ENCODE measurements at places on chromosomes 7 and 10.
A peak's percentile ranks its signal among the peaks of the same experiment; 100 is the strongest.

DNA sequence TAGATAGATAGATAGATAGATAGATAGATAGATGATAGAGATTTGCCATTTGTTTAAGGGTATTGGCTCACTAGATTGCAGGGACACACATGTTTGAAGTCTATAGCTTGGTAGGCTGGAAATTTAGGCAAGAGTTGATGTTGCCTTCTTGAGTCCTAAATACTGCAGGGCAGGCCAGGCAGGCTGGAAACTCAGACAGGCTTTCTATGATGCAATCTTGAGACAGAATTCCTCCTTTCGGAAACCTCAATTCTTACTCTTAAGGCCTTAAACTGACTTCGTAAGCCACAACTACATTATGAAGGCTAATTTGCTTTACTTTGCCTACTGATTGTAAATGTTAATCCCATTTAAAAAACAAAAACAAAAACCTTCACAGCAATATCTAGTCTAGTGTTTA lies 322.9 kb upstream of the AKR1E2 start:
- peak; percentile 7 for DNase-seq

DNA sequence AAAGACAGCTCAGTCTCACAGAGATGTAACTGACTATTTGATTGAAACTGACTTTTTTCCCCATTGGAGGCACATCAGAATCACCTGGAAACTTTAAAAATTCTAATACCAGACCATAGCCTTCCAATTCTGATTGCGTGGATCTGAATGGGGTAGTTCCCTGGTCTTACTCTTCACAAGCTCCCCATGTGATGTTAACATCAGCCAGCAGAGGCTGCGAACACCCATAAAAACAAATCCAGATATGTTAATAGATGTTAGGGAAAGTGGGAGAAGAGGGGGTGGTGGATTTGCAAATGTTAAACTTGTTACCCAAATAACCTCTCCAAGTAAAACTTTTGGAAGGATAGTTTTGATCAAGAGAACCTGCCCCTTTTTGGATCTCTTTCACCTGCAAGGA lies 1133.4 kb downstream of the CNTNAP2 start:
- DNase-seq, result no peak

DNA sequence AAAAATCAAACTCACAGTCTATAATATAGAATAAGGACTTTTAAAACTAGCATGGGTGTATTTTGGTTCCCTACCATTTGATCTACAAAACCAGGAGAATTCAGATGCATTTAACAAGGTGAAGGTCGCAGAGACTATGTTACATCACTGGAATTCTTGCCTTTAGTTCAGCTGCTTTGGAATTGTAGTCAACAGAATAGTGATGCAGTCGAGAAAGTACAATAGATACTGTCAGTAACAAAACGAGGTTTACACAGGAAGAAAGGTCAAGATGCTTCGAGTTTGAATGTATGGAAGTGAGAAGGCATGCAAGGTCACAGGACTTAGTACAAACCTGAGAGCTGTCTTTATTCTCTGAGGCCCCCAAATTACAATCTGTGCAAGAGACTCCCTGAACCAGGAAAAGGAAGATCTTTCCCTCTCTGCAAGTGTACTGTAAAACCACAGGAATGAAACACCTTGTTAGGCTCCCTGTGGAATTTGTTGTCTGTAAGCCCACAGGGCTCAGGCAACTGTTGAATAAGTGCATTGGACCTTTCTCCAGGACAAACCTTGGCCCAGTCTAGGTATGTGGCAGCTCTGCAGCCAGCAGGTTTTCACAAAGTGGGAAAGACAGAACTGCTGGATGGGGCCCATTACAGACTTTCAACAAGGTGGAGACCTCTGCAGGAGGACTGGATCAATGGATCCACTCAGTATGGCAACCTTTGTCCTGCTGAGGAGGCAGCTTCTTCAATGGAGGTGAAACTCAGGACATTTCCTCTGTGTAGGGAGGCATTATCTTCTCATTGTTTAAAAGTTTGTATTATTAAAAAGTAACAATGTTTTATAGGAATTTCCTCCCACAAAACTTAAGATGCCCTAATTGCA lies 101.1 kb upstream of the GSDME start:
- no peak for DNase-seq

GRCh38 chr7:124915242-124915641 lies 14.4 kb downstream of the POT1 start:
- DNase-seq, result no peak

DNA sequence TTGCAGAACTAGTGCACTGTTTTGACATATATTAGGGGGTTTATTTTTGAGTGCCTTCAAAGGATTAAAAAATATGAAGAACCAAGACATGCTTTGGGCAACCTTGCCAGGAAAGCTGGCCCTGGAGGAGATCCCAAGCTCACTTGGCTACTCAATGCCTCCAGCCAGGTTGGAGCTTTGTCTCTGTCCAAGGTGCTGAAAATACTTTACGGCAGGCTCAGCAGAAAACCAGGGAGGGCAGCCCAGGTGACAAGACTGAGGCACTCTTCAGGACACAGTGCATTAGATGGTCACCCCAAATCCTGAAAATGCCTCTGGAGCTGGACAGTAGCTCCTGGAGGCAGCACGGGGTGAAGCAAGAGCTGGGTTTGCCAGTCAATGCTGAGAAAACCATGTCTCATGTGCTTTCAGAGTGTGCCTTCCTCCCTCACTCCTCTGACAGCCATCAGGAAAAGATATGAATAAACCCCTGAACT lies 5.8 kb upstream of the KCNH2 start:
- peak; percentile 49 for DNase-seq
